Daoy (cell line): ENCODE measurements at places on chromosomes 4 and X. TPM values are rescaled to one million over a fixed set of nuclear protein-coding genes. Genes with fewer than 3 reads are reported as not detected.
A peak's percentile ranks its signal among the peaks of the same experiment; 100 is the strongest.

GRCh38 chrX:156008915-156009314 lies 11.4 kb downstream of the IL9R start:
- no peak for DNase-seq

GRCh38 chr4:101086801-101087586 lies 260.3 kb downstream of the PPP3CA start:
- DNase-seq: no peak

- no peak for DNase-seq
Measured at GRCh38 chr4:125235971-125236370, 78.8 kb upstream of the FAT4 start.

- DNase-seq: no peak
Measured at GRCh38 chr4:48189731-48190130, 55.7 kb upstream of the TXK start.

GRCh38 chr4:124262211-124263179 lies 450.0 kb downstream of the ANKRD50 start:
- peak; percentile 46 for DNase-seq

GRCh38 chrX:31459361-31459760 lies 387.5 kb upstream of the FTHL17 start:
- no peak for DNase-seq

DNA sequence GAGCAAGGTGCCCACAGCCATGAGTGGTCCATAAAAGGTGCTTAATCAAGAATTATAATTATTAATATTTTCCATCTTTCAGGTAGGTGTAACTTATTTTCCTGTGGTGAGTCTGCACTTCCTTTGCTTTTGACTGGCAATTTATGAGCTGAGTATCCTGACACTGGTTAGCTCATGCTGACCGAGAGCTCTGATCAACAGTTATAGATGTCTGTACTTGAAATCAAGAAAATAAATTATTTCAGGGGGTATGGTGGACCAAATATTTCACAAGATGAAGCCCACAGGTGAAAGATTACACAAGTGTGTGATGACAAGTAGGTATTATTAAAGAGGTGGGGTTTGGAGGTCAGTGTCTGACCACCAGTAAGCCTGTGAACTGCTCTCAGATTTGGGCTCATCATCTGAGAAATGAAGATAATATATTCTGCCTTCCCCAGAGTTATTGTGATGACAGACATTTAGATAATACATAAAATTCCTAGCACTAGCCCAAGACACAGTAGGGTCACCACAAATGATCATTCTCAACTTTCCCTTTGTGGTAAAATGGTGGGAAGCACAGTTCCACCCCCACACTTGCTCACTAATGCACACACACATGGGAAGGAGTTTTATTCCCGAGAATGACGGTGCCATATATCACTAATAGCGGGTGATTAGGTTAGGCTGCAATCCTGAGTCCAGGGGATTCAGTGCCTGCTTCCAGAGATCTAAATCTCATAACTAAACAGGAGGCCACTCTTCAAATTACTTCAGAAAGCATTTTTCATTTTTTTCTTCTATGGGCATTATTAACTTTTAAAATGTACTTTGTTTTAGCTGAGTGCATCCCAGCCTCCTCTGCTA lies 34.0 kb upstream of the PACRGL start:
- DNase-seq: no peak

DNA sequence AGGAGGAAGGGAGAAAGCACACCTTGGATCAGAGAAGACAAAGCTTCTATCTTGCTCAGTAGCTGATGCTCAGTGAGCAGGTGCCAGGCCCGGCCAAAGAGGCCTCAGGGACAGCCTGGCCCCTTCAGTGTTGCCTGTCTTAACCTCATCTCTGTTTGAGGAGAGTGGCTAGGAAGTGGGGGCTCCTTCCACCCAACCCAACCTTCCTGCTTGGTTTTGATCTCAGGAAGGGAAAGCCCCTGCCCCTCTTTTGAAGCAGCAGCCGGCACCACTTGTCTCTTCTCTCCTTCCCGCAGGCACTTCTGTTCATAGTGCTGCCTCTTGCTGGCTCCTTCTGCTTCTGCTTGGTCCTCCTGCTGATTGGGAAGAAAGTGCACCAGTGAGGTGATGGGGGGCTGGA lies 2.4 kb upstream of the AFF2 start:
- DNase-seq: no peak

DNA sequence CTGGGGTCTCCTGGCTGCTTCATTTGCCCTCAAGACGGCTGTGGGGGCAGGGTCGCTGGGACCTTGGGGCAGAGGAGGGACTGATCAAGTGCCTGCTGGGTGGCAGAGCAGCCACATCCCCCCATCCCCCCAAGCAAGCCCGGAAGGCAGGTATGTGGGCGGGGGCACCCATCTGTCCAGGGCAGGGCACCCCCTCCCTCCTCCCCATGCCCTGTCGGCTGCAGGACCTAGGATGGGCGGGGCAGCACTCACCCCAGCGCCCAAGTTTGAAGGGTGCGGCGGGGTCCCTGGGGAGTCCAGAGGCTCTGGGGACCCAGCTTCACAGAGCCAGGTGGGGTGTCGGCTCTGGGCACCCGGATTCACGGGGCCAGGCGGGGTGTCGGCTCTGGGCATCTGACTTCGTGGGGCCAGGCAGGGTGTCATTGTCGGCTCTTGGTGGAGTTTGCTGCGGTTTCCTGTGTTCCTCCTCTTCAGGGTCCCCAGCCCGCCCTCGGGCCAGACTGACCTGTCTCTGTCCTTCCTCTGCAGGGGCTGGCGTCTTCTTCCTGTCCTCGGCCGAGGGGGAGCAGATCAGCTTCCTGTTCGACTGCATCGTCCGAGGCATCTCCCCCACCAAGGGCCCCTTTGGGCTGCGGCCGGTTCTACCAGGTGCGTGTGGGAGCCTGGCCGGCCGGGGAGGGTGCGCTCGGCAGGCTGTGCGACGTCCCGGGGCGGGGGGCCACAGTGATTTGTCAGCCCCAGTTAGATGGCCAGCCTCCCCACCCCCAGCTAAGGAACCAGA lies 22.1 kb downstream of the DOK7 start:
- no peak for DNase-seq

DNA sequence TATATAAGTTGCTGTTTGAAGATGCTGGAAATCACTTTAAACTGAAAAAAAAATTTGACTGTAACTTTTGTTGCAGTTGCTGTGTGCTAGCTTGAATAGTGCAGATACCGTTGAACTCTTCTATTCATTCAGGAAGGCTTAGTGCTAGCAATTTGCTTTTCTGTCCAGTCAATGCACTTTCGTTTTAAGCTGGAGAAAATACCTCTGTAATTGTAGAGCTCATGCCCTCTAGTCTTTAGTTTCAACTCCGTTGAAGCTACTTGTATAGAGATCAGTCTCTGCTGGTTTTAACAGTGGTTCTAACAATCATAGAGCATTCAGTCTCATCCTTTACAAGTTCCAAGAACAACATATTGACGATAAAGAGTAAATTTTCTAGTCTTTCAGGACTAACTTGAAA lies 49.0 kb upstream of the TRPC3 start:
- DNase-seq: no peak

GRCh38 chrX:97096385-97096784 lies 212.7 kb downstream of the RPA4 start:
- DNase-seq: no peak

- no peak for DNase-seq
Measured at GRCh38 chr4:22794732-22795131, 102.0 kb downstream of the GBA3 start.

DNA sequence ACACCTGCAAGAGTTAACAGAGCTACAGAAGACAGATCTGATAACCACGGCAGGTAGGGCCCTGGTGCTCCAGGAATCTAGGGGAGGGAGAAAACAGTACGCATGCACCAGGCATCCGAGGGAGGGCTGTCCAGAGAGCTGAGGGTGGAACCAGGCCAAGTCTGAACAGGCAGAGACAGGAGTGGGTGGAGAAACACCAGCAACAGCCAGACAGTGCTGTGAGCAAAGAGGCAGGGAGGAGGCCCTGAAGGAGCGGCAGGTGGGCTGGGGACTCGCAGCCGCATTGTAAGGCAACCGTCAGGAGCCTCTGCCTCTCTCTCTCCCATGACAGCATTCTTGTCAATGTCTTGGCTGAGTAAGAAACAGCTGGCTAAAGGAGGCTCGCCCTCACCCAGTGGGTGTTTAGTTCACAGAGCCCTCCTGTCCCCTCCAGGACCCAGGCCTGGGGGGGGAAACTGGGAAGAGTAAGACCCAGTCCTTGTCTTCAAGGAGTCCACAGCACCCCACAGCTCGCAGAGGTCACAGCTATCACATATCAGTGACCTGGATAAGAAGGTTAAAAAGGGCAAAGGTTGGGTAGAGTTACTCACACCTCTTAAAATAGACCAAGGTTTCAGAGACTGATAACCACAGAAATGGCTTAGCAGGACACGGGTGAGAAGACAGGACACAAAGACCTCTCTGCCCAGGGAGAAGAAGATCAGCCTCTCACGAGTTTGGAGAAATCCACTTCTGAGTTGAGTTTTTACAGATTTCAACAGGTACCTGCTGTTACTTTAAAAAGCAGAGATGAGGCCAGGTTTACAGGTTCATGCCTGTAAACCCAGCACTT lies 10.5 kb downstream of the ACSL1 start:
- DNase-seq: peak; percentile 53

DNA sequence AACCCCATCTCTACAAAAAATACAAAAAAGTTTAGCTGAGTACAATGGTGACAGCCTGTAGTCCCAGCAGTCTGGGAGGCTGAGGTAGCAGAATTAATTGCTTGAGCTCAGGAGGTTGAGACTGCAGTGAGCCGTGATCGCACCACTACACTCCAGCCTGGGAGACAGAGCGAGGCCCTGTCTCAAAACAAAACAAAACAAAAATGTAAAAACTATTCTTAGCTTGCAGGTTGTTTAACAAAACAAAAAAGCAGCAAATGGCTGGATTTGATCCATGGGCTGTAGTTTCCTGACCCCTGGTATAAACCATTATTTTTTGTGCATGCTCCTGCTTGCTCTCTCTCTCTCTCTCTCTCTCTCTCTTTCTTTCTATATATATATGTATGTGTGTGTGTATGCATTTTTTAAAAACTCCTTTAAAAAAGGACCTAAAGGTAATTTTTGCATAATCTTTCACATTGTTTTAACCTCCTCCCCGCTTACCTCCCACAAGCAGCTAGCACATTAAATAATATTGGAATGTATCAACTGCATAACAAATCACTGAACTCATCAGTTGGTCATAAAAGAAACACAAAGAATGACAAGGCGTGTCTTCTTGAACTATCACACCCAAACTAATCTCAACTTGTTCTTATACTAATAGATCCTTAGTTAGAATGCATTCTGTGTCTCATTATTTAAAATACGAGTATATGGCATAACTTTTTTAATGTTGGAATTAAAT lies 4.8 kb downstream of the AREG start:
- no peak for DNase-seq

GRCh38 chr4:184382189-184382846 lies 92.0 kb downstream of the IRF2 start:
- DNase-seq: no peak

DNA sequence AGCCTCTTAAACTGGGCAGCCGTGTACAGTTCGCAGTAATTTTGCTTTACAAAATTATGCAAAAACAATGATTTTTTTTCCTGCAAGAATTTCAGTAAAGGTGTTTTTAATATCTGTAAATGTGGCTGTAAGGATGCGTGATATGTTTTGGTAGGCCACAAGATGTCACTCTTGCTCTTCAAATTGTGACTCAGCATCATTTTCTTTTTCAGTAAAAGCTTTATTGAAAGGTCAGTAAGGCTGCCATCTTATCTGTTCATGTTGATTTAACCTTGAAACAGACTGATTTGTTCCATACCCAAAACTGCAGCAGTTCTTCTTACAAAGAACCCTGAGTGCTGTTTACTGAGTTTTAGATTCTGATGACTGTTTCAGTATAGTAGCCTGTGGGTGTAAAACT lies 39.9 kb downstream of the TXLNG start:
- peak; percentile 18 for DNase-seq

GRCh38 chrX:134695999-134696398 lies 37.7 kb upstream of the PLAC1 start:
- DNase-seq: no peak

DNA sequence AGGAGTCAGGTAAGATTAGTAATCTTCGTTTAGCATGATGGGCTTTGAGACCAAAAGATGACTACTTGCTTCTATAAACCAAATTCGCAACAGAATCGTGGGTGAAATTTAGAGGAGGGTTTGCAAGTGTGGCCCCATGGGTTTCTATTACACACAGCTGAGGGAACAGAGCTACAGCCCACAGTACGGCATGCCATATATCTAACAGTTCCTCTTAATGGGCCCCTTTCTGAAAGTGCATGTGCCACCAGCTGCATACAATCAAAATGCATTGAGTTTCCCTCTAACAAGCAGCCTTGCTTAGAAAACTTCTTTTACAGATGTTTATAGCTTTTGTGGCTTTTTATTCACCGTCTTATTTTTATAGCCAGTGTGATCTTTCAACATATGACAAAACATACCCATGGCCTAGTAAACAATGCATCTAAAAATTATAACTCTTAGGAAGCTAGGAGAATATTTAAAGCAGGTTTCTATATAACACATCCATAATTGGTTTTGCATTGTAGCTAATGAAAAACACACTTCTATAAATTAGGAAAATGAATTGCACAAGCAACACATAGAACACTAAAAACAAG lies 202.1 kb downstream of the PRDM5 start:
- DNase-seq: no peak

- DNase-seq: no peak
Measured at GRCh38 chr4:121885115-121885514, 14.8 kb upstream of the BBS7 start.

GRCh38 chr4:24537025-24537424 lies 47.3 kb downstream of the DHX15 start:
- no peak for DNase-seq

DNA sequence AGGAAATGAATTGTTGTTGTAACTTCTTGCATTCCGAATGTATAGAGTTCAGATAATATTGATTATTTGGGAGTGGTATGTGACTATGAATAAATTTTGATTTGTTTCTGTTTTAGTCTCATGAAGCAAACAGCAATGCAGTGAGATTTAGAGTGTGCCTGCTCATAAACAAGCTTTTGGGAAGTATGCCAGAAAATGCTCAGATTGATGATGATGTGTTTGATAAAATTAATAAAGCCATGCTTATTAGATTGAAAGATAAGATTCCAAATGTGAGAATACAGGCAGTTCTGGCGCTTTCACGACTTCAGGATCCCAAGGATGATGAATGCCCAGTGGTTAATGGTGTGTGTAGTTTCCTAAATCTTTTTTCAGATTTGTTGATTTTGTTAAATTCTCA lies 2.0 kb downstream of the NCAPG start:
- no peak for DNase-seq

GRCh38 chr4:170243662-170244288 lies 154.0 kb upstream of the AADAT start:
- no peak for DNase-seq

Gene BEND2
- not detected in 2 replicates for total RNA-seq

Gene CLNK
- total RNA-seq: not detected in 2 replicates

Gene PRAF2
- 3.4 and 3.5 TPM in 2 replicates for total RNA-seq

Gene ERCC6L
- 11.1 and 11.8 TPM in 2 replicates for total RNA-seq

Gene TACR3
- not detected in 2 replicates for total RNA-seq

Gene DIPK2B
- total RNA-seq: not detected in 2 replicates

Gene NELFA
- 22.9 and 27.4 TPM in 2 replicates for total RNA-seq

Gene SLC34A2
- not detected in 2 replicates for total RNA-seq

Gene UGT2B11
- total RNA-seq: not detected in 2 replicates

Gene HDAC6
- total RNA-seq: 18.9 and 40.9 TPM in 2 replicates

Gene TMPRSS11D
- total RNA-seq: not detected in 2 replicates

Gene CAPN6
- not detected in 2 replicates for total RNA-seq

Gene FAM184B
- total RNA-seq: 0.03 and 0.29 TPM in 2 replicates

Gene GRIA3
- total RNA-seq: not detected in 2 replicates

Gene PDGFRA
- total RNA-seq: 1.5 and 2.2 TPM in 2 replicates

Gene PDCL2
- not detected in 2 replicates for total RNA-seq
